DMS79 (cell line): ENCODE measurements at places on chromosomes 2 and 18.

DNA sequence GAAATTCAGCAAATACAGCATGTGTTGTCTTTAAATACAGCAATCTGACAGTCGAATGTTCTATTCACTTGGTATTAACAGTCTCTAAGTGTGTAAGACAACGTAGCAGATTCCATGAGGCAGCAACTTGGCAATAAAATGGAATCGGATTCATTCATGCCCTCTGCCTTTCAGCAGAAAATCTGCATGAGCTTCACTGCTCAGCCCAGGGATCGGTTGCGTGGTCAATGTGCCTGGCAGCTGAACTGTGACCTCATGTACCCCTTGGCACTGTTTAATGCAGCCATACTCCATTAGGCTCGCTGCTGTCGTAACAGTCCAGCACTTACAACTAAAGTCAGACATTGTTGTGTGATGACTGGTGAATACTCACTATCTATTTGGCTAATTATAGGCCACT is 17.7 kb upstream of the RGPD4 start:
- DNase-seq, result peak; percentile 8

- DNase-seq, result peak; percentile 70
Observed at GRCh38 chr2:219362524-219363164, 25.1 kb downstream of the DNPEP start.

GRCh38 chr2:150532879-150533278 is 45.4 kb upstream of the RND3 start:
- DNase-seq, result no peak

- peak; percentile 39 for DNase-seq
Observed at GRCh38 chr2:74291218-74291544, 52.0 kb downstream of the SLC4A5 start.

- no peak for DNase-seq
Observed at GRCh38 chr2:178295115-178295514, 100.8 kb downstream of the OSBPL6 start.

- no peak for DNase-seq
Observed at GRCh38 chr2:10811517-10811916, 1.1 kb downstream of the PDIA6 start.

GRCh38 chr18:49610022-49610445 is 48.2 kb downstream of the LIPG start:
- peak; percentile 78 for DNase-seq

GRCh38 chr2:178412047-178412446 is 38.9 kb downstream of the PRKRA start:
- no peak for DNase-seq

GRCh38 chr2:118644190-118644589 is 203.3 kb downstream of the EN1 start:
- no peak for DNase-seq

DNA sequence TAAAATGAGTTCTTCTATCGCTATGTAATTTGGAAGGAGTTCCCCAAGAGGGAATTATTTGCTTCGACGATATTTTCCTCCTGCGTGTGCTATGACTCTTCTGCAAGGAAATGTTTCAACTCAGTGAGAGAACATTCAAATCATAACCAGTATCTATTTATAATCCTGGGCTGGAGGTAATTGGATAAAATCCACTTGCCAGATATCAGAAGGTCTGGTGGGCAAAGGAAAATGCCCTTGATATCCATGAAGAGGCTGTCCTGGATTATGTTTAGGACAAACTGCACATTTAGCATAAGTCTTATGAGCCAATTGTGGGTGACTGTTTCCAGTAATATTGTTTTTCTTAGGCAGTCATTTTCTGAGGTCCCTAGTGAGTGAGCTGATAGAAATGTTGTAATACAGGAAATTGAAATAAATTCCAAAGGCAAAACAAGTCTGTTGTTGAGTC is 17.7 kb downstream of the RPIA start:
- DNase-seq, result no peak

DNA sequence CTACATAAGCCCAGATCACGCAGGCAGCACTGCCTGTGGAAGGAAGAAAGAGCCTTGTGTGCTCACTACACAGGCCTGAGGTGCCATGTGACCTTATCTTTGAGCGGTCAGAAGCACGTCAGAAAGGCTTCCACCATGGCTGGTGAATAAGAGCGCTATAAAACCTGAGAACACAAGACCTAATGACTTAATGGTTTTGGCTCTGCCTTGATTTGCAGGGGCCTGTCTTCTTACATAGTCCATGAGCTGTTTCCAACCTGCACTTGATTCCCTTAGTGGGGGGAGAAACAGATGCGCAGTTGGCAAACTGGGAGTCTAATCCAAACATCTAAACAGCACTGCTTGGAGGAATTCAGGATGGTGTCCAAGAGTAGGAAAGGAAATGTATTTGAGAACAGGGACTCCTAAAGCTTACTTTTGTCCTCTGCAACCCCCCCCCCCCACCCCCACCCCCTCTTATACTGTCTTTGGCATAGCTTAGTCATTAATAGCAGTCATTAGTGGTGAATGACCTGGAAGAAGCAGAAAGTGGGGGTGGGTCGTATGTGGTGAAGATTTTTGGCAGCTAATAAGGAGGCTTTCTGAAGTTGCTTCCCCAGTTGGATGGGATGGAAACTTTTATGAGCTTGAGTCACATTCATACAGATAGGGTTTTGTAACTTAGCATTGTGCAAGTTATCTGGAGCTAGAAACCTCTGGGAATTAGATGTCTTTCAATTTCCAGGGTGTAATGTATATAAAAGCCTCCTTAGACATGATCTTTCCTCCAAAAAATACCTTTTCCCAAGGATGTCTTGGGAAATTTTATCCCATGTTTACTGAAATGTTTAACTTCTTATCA is 454.1 kb downstream of the MEIS1 start:
- no peak for DNase-seq

GRCh38 chr2:128354726-128355470 is 36.2 kb upstream of the HS6ST1 start:
- no peak for DNase-seq

GRCh38 chr2:226904592-226904991 is 68.7 kb downstream of the RHBDD1 start:
- DNase-seq, result no peak

- DNase-seq, result no peak
Observed at GRCh38 chr2:105038383-105039061, 653 bp downstream of the MRPS9 start.

GRCh38 chr2:240111253-240111652 is 24.9 kb downstream of the COPS9 start:
- DNase-seq, result no peak

DNA sequence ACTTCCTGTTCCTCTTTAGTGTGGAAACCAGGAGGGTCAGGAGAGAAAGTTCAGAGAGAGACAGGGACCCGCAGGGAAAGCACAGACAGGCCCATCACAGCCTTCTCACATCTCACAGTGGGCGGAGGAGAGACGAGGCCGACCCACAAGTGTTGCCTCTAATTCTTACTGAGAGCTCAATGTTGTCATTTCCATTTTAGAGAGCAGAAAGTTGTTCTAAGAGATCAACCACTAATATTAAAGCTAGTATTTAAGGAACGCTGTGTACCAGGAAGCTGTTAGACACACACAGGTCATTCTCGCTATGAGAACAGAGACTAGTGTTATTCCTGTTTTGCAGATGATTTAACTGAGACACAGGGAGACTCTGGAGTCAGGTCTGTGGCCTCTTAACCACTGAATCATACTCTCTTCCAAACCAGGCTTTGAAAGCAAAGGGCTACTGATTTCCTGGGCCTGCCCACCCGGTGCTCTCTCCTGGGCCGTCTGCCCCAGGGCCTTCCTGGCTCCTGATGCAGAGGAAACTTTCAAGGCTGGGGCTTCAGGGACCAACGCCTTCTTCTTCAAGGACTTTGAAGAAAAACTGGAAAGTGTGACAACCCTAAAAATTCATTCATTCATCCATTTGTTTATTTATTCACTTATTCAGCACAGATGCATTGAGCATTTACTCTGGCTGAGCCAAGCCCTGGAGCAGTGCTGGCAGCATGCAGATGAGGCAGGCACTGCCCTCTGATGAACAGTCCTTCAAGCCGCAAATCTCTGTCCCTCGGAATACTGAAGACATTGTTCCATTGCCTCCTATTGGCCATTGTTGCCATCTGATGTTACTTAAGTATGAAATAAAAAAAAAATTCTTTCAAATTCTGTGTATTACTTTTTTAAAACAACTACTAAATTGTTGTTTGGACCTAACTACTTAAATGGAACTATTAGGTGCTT is 37.2 kb upstream of the BIN1 start:
- no peak for DNase-seq

DNA sequence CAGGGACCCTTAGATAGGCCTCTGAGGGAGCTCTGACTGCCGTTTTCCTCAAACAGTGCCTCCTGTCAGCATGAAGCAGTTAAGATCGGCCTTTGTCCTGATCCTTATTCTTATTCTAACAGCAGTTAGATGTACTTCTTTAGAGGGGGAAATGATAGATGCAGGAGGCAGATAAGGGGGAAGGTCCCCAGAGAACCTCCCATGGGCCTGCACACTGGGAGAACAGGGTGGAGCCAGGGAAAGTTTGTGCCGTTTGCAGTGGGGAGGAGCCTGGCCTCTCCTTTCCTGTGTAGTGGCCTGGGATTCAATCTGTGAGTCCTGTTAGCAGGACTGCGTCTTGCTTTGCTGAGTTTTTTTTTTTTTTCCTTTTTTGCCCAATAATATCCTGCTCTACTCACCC is 7.9 kb upstream of the INPP4A start:
- DNase-seq, result no peak

- no peak for DNase-seq
Observed at GRCh38 chr2:178385595-178386148, 65.3 kb downstream of the PRKRA start.

- DNase-seq, result no peak
Observed at GRCh38 chr2:23363268-23363667, 21.7 kb upstream of the KLHL29 start.

DNA sequence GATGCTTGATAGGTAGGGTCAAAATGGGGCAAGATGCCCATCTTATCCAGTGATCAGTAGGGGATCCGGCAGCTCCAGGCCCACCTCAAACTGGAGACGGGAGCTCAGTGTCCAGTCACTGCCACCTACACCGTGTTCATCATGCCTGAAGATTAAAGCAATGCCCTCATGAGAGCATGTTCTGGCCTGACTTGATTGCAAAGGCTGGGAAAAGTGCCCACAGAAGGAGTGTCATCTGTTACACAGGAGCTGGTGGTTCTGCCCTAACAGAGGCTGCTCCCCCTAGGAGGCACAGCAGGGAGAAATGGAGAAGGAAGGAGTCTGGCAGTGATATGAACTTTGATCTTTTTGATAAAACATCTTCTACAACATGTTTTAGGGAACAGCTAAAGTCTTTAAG is 92.3 kb downstream of the CCBE1 start:
- no peak for DNase-seq

DNA sequence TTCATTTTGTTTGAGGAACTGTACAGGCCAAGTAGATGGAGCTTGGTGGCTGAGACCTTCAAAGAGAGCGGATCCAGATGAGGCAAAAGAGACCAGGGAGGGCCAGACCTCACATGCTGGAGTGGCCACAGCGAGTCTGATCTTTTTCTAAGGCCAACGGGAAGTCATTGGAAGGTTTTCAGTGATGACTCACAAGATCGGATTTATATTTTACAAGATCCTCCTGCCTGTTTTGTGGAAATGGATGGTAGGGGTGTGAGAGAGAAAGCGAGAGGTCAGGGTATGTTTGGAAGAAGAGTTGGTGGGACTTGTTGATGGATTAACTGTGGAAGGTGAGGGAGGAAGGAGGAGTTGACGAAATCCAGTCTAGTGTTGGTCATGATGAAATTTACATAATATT is 44.6 kb upstream of the TUBA3D start:
- DNase-seq, result no peak

- no peak for DNase-seq
Observed at GRCh38 chr2:106115665-106116064, 78.4 kb downstream of the UXS1 start.

- peak; percentile 90 for DNase-seq
Observed at GRCh38 chr2:84925724-84926376, 20.4 kb downstream of the TMSB10 start.

GRCh38 chr18:33835419-33835818 is 257.4 kb downstream of the ASXL3 start:
- no peak for DNase-seq

DNA sequence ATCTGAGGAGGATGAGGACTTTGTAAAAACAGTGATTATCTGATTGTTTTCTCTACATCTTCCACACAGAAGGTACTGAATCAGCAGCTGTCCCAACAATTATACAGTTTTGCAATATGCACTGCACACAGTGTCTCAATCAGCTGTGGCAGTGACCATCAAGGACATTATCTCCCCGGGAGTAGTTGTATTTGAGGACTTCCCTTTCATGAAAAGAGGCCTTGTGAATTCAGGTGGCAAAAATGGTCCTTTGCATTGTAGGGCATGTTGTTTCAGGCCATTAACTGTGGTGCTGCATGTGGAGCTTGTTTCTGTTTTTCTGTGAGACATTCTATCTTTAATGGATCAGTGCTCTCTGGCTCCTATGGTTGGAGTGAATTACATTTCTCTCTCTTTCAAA is 779.4 kb upstream of the FSHR start:
- DNase-seq, result peak; percentile 93

GRCh38 chr2:161237392-161238264 is 70.6 kb upstream of the PSMD14 start:
- peak; percentile 25 for DNase-seq

GRCh38 chr18:12485479-12486105 is 77.9 kb downstream of the PRELID3A start:
- no peak for DNase-seq

GRCh38 chr18:57431467-57432080 is 3.6 kb upstream of the ONECUT2 start:
- no peak for DNase-seq

DNA sequence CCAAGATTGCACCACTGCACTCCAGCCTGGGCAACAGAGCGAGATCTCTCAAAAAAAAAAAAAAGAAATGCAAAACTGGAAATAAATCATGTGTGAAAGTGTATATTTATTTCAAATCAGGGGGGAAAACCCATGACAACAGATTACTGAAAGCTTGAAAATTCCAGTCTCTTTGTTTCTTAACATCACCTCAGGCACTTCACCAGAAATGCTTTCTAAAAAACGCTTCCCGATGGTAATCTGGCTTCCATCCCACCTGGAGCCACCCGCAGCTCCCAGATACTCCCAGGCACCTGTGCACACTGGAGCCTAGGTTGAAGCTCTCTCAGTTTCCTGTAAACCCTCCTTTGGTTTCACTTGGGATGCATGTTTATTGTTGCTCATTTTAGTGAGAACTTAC is 7.2 kb upstream of the ITGB6 start:
- DNase-seq, result no peak

- DNase-seq, result no peak
Observed at GRCh38 chr2:43460174-43460546, 135.7 kb downstream of the THADA start.

GRCh38 chr2:37869771-37870170 is 55.3 kb upstream of the RMDN2 start:
- DNase-seq, result no peak
